Mesenteric fat pad (tissue), 1 donor: ENCODE measurements at places on chromosomes 2 and 18.

DNA sequence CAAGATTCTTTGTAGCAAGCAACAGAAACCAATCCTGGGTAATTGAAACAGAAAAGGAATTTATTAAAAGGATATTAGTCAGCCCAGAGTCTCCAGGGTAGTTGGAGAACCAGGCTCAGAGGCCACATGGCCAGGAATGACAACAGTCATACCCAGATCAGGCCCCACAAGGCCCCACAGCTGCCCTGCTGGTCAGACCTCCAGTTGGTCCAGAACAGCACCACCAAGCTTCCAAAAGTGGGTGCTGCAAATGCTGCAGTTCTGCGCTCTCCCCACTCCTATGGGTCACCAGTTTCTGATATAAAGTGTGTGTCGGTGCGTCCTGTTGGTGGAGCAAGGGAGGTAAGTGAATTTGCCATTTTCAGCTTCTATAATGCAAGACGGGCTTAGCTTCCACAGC lies 29.9 kb downstream of the KLHL29 start:
- DNase-seq, result no peak

- no peak for DNase-seq
These were observed 146.5 kb upstream of the MGAT5 start for GRCh38 chr2:134107402-134107801.

- no peak for DNase-seq
These were observed 147.7 kb downstream of the KLHL29 start for GRCh38 chr2:23532391-23533337.

- DNase-seq, result no peak
These were observed 568.3 kb downstream of the LRRTM4 start for GRCh38 chr2:76953733-76954347.

DNA sequence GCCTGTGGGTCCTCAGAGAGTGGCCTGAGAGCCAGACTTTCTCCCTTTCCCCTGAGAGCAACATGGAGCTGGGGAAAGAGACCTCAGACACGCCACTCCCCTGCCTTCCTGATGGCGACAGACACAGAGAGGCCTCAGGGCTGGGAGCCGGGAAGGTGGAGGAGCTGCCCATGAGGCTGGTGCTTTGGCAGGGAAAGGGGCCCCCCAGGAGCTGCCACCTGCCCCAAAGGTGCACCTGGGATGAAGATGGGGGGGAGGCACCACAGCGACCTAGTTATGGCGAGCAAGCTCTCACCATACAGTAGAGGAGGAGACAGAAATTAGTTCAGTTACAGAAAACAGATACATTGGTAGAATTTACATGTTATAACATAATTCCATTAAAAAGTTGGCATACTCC lies 80.7 kb upstream of the PXDN start:
- DNase-seq, result no peak

DNA sequence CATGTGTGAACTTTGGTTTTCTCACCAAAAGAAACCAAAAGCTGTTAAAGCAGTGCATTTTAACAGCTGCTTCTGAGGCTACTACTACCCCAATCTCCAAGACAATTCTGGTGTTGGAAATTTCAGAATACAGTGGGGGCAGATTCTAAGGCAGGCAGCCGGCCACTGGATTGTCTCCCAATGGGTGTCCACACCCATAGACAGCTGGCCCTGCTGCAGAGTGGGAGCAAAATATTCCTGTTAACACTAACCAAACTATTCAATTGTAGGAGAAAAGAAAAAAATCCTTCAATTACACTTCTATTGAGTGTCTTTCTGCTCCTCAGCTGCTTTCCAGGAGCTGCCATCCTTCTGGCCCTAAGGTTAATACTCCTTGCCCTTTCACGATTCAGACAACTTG lies 223.7 kb downstream of the ALK start:
- DNase-seq, result no peak

- no peak for DNase-seq
These were observed 18.5 kb upstream of the CCDC93 start for GRCh38 chr2:118032169-118033013.

- DNase-seq, result no peak
These were observed 41.6 kb downstream of the DHRS9 start for GRCh38 chr2:169110916-169111315.

- no peak for DNase-seq
These were observed 96.7 kb downstream of the ZNF516 start for GRCh38 chr18:76398295-76398694.

- no peak for DNase-seq
These were observed 155.3 kb downstream of the UXS1 start for GRCh38 chr2:106038601-106039375.

GRCh38 chr2:215466097-215466909 lies 30.4 kb upstream of the FN1 start:
- no peak for DNase-seq

DNA sequence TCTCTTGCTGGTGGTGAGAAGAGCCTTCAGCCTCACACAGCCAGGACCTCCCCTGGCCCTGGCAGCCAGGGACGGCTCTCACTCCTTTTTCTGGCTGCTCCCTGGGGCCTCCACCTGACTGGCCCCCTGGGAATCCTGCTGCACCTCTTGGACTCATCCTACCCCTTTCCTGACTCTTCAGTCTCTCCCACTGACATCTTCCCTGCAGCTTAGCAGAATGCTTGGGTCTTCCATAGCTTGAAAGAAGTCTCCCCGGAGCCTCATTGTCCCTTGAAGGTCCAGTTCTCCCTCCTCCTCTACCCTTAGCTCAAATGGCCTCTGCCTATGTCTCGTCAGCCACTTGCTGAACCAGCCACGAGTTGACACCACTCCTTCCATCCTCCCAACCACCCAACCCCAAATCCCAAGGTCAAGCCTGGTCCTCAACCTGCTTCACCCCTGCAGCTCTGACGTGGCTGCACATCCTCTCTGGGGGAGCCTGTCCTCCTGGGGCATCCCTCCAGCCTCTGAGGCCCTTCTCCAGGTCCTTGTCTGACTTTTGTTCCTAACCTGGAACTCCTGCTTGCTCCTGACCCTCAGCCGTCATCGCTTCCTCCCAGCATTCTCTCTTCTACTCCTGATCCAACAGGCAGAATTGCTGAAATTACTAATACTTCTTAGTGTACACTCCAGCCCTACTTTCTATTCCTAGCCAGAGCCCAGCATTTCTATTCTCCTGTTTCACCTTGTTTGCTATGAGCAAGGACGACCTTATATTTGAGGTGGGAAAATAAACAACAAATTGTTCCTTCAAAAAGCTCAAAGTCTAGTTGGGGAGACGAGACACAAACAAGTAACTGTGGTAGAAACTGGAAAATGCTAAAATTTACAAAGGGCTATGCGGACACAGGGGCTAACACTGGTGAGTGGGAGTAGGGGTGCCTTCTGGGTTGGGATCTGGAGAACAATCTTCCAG lies 68.7 kb upstream of the MGAT4A start:
- DNase-seq, result no peak

DNA sequence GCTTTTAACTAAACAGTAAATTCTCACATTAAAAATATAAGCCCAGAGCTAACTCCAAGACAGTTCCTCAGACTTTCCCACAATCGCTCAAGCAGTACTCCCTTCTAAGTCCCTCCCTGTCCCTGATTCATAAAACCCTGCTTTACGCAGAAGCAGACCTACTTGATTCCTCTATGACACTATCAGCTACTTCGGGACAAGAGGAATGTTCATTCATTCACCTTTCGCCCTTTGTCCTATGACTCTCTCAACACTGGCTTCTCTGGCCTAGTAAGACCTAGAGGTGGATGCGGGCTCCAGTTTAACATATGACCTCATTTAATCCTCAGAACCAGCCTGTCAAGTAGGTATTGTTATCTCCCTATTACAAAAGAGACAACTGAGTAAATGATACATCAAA lies 10.2 kb downstream of the LPIN2 start:
- no peak for DNase-seq

GRCh38 chr2:17762451-17762850 lies 8.5 kb downstream of the GEN1 start:
- DNase-seq, result no peak

DNA sequence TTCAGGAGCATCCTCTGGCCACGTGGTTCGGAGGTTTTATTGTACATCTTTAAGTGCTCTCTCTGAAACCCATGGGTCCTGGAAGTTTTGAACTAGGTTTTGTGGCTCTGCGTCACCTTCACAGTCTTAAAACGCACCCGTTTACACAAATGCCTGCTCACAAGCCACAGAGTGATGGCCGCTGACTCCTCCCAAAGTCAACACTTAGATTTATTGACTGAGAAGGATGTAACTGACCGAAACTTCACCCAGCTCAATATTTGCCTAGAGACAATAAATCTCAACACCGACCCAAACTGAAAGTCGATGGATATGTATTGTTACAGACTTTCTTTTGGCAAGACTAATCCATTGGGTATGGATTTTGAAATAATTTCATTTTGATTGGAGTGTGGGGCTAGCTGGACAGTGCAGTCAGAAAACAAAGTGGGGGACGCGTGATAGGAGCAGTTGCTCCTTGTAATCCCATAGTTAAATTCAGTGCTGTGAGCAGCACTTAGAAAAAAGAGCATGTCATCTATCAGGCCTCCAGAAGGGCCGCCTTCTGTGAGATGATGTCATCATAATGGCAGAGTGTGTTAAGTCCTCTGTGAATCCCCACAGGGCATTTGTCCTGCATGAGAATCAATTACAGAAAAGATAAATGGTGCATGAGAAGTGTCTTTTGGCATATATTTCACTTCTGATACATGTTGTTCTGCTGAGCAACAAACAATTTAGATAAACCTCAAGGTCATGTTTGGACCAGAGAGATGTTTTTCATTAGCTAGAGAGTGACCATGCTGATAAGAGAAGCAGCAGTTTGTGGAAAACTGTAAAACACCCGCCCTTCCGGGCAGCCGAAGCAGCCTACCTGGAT lies 183.7 kb downstream of the INO80D start:
- DNase-seq, result no peak

DNA sequence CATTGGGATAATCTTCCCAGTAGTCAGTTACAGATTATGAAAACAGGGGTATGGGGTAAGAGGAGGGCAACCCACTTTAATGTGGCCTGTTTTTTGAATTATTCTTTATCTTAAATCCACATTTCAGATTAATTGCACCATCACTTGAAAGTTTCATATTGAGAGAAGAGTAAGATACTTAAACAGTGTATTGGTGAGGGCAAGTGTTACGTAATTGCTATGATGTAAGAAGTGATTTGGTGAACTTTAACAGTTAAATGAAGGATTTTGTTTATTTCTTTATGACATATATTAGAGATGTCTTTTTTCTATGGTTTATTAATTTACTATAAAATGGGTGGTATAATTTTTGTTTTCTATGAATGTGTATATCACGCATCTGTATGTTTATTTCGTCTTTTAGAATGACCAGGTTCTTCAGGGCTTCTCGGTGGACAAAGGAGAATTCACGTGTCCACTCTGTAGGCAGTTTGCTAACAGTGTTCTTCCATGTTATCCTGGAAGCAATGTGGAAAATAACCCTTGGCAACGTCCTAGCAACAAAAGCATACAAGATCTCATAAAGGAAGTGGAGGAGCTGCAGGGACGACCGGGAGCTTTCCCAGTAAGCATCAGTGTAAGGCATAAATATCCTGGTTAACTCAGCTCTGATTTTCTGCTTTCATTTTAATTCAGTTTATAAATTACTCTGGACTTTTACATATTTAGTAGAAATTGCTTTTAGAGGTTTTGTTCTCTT lies 171.2 kb upstream of the MYO3B start:
- no peak for DNase-seq

GRCh38 chr2:73307720-73308119 lies 14.4 kb upstream of the EGR4 start:
- no peak for DNase-seq

DNA sequence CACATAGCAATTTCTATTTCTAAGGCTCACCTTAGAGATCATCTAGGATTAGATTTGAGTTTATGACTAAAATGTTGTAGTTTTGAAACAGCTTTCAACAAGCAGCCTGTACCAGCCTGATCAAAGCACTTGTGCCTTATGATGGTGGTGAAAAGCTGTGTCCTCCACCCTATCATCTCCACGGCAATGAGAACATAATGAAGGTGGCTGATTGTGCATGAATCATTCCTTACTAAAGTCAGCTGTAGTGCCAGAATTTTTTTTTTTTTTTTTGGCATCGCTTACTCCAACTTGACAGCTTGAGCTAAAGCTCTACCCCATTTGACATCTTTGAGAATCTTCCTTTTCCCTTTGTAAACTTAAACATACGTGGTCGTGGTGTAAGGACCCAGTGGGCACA lies 86.0 kb downstream of the DCC start:
- DNase-seq, result no peak

GRCh38 chr2:49770919-49771318 lies 616.6 kb upstream of the FSHR start:
- DNase-seq, result no peak

- no peak for DNase-seq
These were observed 43.2 kb upstream of the SESTD1 start for GRCh38 chr2:179307616-179308371.

DNA sequence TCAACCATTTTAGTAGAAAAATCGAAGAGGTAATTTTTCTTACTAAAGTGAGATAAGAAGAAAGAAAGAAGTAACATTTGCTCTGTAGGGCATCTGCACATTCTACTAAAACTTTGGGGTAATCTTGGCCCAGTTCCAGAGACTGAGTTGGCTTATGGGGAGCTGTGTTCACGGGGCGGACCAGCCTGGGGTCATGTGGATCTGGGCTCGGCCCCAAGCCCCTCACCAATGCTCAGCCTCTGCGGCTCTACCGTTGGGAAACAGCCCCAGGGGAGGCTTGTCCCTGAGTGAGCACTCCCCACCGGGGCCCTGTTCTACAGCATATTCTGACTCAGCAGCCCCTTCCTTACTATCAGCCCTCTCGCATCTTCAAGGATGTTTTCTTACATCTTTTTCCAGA lies 132.3 kb downstream of the RTP5 start:
- no peak for DNase-seq

DNA sequence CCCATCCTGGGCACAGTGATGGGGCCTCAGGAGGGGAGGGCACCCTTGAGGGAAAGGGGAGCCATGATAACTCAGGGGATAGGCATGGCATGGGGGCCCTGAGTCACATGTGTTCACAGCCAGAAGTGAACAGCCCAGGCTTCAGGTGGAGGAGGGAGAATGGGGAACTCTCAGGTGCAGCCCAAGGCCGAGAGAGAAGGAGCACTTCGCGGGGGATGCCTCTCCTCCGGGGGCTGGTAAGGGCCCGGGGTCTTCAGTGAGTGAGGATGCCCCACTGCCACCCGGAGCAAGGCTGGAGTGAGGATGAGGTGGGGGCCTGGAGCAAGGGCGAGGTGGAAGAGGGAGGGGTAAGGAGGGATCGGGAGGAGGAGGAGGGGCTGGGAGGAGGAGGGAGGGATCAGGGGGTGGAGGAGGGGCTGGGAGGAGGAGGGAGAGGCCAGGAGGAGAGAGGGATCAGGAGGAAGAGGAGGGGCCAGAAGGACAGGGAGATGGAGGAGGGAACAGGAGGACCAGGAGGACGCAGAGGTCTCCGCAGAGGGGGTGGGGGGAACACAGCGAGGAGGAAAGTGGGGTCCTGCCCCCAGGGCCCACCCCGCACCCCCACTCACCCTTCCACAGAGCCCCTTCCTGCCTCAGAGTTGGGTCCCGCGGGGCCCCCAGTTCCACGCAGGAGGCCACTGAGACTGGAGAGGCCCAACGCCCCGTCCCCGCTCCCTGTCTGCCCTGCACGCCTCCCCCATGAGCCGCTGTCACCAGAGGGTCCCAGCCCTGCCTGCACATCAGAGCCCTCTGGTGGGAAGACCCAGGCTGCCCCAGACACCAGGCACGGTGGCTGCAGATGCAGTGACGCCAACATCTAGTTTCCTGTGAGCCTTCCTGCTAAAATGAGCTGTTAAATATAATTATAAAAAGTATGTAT lies 42.8 kb downstream of the RAMP1 start:
- no peak for DNase-seq

- no peak for DNase-seq
These were observed 20.5 kb upstream of the GNAL start for GRCh38 chr18:11668441-11669169.
